ENCODE measurements at places on chromosomes 1 and 21.

GRCh38 chr1:63435161-63435560, 67.7 kb downstream of the ALG6 start:
- no peak for DNase-seq

GRCh38 chr1:195766709-195767108, 841.5 kb downstream of the KCNT2 start:
- DNase-seq = no peak

GRCh38 chr1:119136401-119136800, 4.1 kb downstream of the WARS2 start:
- DNase-seq = no peak

DNA sequence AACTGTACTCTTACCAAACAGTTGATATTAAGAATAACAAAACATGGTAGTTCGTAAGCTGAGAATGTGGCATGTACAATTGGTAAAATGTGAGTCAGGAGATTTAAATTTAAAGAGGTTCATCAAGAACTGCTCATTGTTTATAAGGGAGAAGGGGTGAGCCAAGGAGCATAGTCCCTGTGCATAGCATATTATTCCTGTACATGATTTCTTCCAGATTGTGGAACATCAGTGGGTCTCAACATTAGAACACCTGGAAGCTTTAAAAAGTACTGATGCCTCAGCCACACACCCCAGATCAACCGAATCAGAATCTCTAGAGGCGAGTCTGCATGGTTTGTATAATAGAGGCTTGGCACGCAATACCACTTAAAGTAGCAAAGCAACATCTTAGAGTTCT, 56.1 kb downstream of the KCTD3 start:
- no peak for DNase-seq

DNA sequence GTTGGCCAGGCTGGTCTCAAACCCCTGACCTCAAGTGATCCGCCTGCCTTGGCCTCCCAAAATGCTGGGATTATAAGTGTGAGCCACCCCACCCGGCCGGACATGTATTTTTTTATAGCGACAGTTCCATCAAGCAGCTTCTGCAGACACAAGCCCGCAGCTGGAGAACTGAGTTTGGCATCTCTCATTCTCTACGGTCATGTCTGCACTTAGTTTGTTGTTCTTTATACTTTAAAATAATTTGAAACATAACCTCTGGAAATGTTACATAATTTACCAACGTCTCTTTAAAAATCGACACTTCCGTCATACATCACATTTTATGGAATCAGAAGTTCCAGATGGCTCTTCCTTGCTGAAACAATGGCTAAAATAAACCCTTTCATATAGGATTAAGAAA, 183.6 kb downstream of the DYRK1A start:
- no peak for DNase-seq

DNA sequence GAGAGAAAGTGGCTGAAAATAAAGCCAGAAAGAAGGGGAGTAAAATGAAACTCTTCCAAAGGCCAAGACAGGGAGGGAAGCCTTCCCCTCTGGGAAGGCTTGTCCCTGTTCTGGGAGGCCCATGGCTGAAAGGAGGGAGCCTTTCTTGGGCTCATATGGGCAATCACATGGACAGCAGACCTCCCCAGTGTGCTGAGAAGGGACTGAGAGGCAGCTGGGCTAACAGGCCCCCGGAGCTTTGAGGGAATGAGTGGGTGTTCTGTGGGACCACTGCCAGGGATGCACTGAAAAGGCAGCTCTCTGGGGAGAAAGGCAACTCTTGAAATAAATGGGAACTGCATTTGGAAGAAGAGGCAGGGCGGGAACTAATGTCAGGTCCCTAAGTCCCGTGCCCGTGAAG, 39.1 kb downstream of the KANK4 start:
- DNase-seq = no peak

DNA sequence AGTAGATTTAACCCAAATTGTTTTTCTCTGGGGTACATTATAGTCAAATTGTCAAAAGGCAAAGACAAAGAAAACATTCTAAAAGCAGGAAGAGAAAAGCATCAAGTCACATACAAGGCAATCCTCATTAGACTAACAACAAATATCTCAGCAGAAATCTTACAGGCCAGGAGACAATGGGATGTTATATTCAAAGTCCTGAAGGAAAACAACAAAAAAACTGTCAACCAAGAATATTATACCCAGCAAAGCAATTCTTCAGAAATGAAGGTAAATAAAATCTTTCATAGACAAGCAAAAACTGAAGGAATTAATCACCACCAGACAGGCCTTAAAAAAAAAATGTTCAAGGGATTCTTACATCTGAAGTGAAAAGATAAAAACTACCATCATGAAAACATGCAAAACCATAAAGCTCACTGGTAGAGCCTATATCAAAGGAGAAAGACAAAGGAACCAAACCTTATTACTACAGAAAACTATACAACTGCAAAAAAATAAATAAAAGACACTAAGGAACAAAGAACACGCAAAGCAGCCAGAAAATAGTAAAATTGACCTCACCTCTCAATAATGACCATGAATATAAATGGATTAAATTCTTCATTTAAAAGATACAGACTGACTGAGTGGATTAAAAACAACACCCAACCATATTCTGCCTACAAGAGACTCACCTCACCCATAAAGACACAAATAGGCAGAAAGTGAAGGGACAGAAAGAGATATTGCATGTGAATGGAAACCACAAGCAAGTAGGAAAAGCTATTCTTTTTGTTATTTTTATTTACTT, 113.8 kb upstream of the ZC3H11B start:
- no peak for DNase-seq

DNA sequence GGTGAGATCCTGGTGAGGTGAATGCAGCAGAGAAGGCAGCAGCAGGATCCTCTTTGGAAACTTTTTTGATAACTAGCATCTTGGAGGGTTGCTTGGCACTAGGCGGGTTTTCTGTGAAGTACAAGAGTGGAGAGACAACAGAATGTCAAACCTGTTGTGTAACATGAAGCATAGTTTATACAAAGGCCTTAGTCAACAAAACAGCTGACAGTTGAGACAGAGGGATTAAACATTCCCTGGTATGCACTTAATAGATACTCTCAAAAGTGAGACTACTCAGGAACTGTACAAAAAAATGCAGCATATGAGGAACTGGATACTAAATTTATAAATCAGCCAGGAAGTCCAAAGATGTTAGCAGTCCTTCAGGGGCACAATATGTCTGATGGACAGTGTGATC, 16.4 kb upstream of the CCDC17 start:
- no peak for DNase-seq

- DNase-seq = no peak
Observed at GRCh38 chr1:51423073-51423821, 92.9 kb upstream of the TTC39A start.

- DNase-seq = no peak
Observed at GRCh38 chr1:187433598-187433997, 604.8 kb downstream of the PLA2G4A start.

DNA sequence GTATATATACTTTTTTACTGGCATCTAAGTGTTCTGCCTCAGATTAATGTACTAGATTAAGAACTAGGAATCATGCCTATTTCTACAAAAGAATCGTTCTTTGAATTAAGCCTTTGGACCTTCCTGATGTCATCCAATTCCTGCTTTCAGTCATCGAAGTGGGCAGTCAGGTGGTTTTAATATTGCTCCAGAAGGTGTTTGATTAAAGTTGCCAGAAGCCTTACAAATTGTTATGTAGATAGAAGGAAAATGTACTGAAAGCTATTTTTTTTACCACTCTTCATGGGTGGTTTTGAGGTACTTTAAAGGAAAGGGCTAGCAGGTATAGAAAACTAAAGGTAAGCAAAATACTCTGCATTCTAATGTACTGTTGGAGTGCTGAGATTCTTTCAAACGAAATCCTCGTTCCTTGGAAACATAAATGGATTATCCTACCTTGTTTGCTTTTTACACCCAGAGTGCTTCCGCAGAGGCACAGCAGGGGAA, 716 bp downstream of the CTBS start:
- no peak for DNase-seq

All from stimulated activated CD8-positive, alpha-beta memory T cell treated with anti-CD3 and anti-CD28 coated beads, Interleukin-4, amount 100 ng/mL, for 48 hours (primary cell).